ENCODE measurements at places on chromosomes 4 and X.

GRCh38 chr4:116627545-116627944, 457.8 kb downstream of the TRAM1L1 start:
- no peak for DNase-seq

- DNase-seq, result no peak
These were observed 36.0 kb downstream of the ADGRG2 start for GRCh38 chrX:19086102-19086772.

GRCh38 chr4:47661741-47662140, 176.1 kb downstream of the CORIN start:
- DNase-seq, result no peak

DNA sequence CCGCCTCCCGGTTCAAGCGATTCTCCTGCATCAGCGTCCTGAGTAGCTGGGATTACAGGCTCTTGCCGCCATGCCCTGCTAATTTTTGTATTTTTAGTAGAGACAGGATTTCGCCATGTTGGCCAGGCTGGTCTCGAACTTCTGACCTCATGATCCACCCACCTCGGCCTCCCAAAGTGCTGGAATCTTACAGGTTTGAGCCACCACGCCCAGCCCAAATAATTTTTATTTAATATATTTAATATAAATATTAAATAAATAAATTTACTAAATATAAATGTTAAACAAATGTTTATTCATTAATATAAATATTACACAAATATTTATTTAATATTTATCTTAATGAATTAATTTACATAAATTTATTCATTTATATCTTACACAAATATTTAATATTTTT, 120.2 kb downstream of the SHOX start:
- no peak for DNase-seq

DNA sequence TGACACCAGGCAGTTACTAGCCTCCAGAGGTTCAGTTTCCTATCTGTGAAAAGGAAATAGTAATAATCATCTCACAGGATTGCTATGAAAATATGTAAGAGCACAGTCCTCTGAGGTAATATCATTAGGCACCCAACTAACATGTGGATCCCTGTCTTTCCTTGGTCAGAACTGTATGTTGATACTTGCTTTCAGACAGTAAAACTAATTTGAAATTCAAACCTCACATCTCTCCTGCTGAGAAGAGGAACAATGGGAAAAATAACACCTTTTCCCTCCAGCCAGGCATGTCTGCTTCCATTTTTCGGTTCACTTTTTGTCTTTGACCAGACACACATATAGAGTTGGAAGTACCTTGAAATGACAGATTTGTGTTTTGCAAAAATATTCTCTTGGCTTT, 262.7 kb downstream of the IL15 start:
- peak; percentile 43 for DNase-seq

DNA sequence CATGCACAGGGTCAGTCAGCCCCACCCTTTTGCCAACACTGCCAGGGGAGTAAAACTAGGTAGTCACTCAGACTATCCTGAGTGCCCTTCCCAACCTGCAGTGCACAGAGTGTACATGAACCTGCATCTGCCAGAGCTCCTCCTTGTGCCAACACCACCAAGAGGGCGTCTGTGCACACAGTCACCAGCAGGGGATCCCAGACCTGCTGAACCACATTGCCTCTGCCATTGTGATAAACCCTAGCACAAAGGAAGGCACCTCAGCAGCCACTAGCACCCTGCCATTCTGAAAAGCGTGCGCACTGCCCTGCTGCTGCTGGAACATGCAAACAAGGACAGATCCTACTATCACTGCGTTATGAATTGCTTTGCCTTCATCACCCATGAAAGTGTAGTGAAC, 247.8 kb upstream of the POU3F4 start:
- peak; percentile 0 for DNase-seq

GRCh38 chrX:10165580-10166247, 8.9 kb downstream of the CLCN4 start:
- DNase-seq, result no peak

DNA sequence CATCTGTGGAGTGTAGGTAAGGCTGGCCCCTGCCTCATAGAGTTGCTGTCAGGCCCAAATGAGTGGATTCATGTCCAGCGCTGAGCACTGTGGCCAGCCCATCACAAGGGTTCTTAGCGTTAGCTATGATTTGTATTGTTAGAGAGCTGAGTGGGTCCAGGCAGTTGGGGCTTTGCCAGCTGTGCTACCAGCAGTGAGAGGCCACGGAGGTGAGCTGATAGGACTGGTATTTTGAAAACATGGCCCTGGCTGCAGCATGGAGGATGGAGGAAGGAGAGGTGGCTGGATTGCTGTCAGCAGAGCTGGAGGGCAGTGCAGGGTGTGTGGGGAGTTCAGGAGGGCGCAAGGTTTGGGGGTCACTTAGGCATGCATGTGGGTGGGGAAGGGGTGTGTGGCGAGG, 69.8 kb downstream of the PSAPL1 start:
- DNase-seq, result peak; percentile 32

DNA sequence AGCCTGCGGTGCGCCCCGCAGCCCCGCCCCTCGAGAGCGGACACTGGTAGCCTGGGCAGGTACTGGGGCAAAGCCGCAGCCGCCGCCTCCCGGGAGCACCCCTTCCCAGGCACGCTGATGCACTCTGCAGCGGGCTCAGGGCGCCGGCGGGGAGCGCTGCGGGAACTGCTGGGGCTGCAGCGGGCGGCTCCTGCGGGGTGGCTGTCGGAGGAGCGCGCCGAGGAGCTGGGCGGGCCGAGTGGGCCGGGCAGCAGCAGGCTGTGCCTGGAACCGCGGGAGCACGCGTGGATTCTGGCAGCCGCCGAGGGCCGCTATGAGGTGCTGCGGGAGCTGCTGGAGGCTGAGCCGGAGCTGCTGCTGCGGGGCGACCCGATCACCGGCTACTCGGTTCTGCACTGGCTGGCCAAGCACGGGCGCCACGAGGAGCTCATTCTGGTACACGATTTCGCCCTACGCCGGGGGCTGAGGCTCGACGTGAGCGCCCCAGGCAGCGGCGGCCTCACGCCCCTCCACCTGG, 401 bp downstream of the SOWAHD start:
- DNase-seq, result peak; percentile 61
